ENCODE measurements at places on chromosomes 7 and 10.
A peak's percentile ranks its signal among the peaks of the same experiment; 100 is the strongest.

- DNase-seq = no peak
Observed at GRCh38 chr7:70267381-70268120, 669.3 kb downstream of the AUTS2 start.

GRCh38 chr7:25148772-25149575 lies 23.9 kb upstream of the CYCS start:
- no peak for DNase-seq

GRCh38 chr10:90417029-90417428 lies 440.8 kb downstream of the HTR7 start:
- no peak for DNase-seq

- peak; percentile 53 for DNase-seq
Observed at GRCh38 chr7:142880876-142881505, 4.6 kb downstream of the TRPV6 start.

GRCh38 chr10:132833421-132834111 lies 47.6 kb upstream of the NKX6-2 start:
- DNase-seq = no peak

DNA sequence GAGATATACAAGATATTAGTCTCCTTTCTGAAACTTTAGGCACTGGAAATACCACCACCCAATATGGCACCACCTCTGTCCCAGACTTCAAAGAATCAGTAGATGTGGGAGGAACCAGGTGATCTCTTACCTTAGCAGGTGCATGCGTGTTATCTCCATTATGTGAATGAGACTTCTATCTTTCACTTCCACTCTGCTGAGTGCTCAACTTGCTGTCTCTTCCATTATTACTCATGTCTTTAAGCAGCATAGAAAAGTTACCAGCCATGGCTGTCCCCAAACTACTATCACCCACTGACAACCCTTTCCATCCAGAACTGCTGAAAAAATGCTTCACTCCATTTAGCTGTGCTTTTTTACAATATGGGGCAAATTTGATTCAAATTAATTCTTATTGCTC lies 101.5 kb upstream of the PRSS1 start:
- DNase-seq = no peak

- no peak for DNase-seq
Observed at GRCh38 chr10:46263831-46264268, 22.9 kb upstream of the ANTXRL start.

DNA sequence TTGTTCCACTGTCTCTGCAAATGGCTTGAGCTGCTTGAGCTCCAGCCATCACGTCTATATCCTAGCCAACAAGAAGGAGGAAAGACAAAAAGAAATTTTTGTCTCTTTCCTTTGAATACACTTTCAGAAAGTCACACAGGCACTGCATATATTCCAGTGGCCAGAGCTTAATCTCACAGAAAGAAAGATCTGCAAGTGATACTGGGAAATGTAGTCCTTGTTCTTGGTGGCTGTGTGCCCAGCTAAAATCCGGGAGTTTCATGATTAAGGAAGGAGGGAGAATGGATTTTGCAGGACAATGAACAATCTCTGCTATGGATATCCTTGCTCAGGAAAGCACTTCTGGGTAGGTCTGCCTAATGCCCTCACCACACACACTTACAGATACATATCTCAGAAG lies 19.5 kb upstream of the DLG5 start:
- no peak for DNase-seq

DNA sequence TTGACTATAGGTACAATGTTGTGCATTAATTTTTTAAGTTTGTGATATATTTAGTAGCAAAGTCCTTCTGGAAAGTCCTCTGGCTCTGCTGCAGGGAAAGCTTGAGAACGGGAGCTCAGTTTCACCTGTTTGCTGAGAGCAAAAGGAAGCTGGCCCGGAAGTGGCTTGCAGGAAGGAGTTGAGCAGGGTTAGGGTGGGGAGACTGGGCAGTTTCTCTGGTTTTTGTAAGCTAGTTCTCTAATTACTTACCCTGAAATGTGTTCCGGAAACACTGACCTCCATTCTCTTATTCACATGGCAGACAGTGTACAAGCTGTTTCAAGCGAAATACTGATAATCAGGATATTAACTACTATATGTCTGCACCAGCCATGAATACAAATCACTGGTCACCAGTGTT lies 22.3 kb downstream of the MAP3K8 start:
- DNase-seq = no peak

GRCh38 chr7:70069977-70070376 lies 471.7 kb downstream of the AUTS2 start:
- no peak for DNase-seq

- no peak for DNase-seq
Observed at GRCh38 chr10:17453373-17454091, 863 bp downstream of the ST8SIA6 start.

DNA sequence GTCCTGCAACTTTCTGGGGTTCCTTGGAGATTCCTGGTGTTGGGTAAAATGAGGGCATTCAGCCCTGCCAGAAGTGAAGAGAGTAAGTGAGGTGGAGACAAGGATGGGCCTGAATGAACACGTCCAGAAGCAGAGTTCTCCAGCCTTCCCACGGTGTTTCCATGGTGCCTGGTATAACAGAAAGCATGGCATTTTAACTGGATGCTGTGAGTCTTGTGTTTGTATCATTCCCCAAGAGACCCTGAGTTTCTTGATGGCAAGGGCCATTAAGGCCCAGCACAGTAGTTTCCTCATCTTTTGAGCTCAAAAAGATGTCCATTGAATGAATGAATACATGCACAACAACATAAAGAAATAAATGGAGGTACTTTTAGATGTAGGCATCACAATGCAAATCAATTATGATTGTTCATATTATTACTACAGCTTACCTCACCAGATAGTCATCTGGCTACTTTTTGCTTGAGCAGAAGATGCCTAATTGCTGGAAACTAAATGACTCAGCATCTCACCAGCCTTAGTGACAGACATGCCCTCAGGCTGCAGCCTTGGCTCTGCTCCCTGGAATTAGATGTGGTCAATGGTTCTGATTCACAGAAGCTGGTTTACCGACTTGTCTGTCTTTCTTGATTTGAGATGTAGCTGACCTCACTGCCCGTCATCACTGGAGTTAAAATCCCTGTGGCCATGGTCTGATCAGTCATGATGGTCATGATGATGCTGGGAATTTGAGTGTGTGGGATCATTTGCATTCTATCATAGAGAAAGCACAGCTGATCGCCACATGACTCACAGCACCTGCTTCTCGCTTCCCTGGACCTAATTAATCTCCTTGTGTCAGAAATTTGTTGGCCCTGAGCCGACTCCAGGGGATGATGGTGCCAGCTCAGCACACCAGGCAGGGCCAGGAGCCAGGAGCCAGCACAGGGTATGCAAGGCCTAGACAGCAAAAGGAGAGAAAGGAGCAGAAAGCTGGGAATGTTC lies 83.9 kb downstream of the CXCL12 start:
- DNase-seq = no peak

GRCh38 chr10:88254091-88254490 lies 329.0 kb downstream of the RNLS start:
- DNase-seq = no peak

- DNase-seq = no peak
Observed at GRCh38 chr7:116769546-116769945, 92.8 kb upstream of the CAPZA2 start.

DNA sequence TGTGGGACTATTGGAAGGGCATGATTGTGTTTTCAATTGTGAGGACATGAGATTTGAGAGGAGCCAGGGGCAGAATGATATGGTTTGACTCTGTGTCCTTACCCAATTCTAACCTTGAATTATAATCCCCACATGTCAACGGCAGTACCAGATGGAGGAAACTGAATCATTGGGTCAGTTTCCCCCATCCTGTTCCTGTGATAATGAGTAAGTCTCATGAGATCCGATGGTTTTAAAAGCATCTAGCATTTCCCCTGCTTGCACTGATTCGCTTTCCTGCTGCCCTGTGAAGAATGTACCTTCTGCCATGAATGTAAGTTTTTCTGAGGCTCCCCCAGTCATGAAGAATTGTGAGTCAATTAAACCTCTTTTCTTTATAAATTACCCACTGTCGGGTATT lies 1367.1 kb downstream of the XPNPEP1 start:
- no peak for DNase-seq

GRCh38 chr7:152615031-152615741 lies 60.8 kb downstream of the XRCC2 start:
- no peak for DNase-seq

DNA sequence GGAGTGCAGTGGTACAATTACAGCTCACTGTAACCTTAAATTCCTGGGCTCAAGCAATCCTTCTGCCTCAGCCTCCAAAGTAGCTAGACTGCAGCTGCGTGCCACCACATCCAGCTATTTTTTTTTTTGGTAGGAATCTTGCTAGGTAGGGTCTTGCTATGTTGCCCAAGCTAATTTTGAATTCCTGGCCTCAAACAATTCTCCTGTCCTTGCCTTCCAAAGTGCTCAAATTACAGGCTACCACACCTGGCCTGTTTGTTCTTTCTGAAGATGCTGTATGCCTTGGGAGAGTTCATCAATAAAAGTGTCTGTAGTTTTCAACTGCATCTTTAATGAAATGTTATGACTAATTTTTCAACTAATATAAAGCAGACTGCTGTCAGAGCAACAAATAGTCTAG lies 452 bp downstream of the SAMD9 start:
- no peak for DNase-seq

- no peak for DNase-seq
Observed at GRCh38 chr7:155178096-155178495, 108.0 kb downstream of the HTR5A start.

DNA sequence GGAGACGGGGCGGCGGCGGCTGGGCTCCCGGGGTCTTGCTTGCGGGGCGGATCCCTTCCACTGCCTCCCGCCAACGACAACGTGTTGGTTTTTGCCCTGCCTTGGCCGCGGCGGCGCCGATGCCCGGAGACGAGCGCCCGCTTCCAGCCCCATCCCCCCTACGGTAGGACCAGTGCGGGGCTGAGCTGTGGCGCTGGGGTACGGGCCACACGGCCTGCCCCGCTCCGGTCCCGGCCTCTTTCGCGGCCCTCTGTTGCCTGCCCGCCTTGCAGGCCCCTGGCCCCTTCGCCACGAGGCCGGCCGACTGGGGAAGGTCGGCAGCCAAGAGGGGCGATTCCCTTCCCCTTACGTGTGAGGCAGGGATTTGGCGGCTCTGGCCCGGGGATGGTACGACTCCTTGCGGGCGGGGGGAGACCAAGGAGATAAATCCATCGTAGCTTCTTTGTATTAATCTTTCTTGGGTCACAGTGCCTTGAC lies 488 bp downstream of the EIF4H start:
- DNase-seq = peak; percentile 52

- DNase-seq = no peak
Observed at GRCh38 chr7:155745737-155746136, 66.5 kb downstream of the SHH start.

DNA sequence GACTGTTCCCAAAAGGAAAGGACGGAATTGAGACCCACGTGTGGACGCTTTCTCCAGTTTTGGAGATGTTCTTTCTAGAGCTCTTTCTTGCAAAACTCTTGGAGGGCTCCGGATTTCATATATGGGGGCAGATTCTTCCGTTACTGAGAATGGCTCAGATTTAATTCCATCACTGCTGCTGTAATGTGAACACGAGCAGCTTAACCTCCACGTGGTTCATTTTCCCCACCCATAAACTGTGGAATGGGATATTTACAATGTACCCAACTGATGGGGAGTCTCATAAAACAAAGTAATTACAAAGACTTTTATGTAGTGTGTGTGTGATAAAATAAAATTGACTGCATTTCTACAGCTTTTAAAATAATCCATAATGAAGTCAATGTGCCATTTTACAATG lies 15.1 kb upstream of the MSRB2 start:
- DNase-seq = no peak

- DNase-seq = no peak
Observed at GRCh38 chr10:56383806-56384205, 22.7 kb upstream of the ZWINT start.

DNA sequence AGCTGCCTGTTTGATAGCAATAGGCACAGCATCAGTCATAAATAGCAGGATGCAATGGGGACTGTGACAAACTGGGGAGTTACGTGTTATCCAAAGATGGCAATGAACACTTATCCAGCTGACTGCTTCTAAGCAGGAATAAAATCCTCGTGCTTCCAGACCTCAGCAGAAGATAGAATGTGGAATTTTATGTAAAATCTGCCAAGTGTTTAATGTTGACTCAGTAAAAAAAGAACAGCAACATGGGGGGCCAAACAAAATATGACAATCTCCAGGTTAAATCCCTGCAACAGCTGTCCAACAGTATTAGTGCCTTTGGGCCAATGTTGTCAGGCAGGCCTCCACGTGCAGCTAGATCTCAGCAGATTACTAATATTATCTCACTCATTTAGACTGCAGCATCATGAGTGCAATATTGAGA lies 127.3 kb downstream of the SEMA3C start:
- DNase-seq = no peak

DNA sequence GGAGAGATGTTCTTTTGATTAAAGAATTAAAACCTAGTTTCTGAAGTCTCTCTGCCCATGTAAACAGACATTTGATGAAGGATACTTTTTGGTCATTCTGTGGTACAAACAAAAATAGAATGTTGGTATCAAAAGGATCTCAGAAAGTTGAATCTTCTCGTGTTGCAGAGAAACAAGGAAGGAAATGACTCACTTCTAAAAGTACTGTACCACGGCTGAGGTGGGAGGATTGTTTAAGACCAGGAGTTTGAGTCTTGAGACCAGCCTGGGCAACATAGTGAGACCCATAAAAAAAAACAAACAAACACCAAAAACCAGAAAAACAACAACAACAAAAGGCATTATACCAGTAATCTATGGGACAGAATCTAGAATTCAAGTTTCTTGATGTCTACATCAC lies 69.7 kb downstream of the PRSS58 start:
- DNase-seq = peak; percentile 32

GRCh38 chr7:42359946-42360345 lies 122.9 kb upstream of the GLI3 start:
- DNase-seq = no peak

- DNase-seq = peak; percentile 84
Observed at GRCh38 chr7:47806701-47807103, 141.6 kb downstream of the PKD1L1 start.

GRCh38 chr7:14892961-14893360 lies 9.6 kb downstream of the DGKB start:
- DNase-seq = no peak

DNA sequence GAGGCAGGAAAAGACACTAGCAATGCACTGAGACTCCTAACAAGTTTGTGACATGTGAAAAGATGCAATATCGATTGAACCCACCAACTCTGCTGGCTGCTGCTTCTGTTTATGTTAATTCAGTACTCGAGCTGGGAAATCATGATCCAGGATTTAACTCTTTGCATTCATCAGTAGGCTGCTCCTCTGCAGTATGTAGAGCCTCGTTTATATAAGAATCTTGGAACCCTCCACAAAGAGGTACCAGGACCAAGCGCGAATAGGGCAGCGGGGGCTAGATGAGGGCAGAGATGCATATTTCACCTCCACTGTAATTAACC lies 7.8 kb downstream of the PRKAG2 start:
- DNase-seq = no peak
